ENCODE measurements at places on chromosomes 13 and 19.
A peak's percentile ranks its signal among the peaks of the same experiment; 100 is the strongest.

DNA sequence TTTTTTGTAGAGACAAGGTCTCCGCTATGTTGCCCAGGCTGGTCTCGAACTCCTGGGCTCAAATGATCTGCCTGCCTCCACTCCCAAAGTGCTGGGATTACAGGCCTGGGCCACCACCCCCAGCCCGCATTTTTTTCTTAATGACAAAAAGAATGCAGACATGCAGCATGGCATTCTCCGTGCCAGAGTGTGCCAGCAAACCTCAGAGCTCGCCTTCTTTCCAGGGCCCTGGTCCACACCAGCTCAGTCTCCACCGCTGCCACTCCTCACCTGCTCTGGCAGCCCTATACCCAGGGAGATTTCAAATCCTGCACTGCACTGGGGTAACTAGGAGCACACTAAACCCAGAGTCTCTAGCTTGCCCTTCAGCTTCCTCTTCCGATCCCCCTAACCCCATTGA, 41.7 kb downstream of the ZIC5 start:
- DNase-seq = no peak

DNA sequence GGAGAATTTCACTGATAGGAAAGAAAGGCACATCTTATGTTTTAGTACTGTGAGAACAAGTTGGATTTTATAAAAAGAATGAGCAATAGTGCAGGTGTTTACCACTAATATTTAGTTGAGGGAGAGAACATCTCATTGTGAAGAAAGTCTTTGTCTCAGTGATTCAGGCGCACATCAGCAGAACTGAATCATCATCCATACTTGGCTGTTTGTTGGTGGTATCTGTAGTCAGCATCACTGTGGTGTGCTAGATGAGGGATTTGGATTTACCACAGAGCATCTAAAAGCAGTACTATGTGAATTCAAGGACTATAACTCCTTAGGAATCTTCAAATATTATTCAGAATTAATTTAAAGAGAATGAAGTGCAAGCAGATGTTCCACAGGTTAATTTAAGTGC, 1380.5 kb upstream of the ATXN8OS start:
- DNase-seq = no peak

- peak; percentile 15 for DNase-seq
Observed at GRCh38 chr13:28611654-28612131, 47.2 kb upstream of the POMP start.

GRCh38 chr19:40805258-40805868, 6.4 kb downstream of the EGLN2 start:
- DNase-seq = no peak

- no peak for DNase-seq
Observed at GRCh38 chr19:42360787-42361544, 29.1 kb downstream of the CNFN start.

DNA sequence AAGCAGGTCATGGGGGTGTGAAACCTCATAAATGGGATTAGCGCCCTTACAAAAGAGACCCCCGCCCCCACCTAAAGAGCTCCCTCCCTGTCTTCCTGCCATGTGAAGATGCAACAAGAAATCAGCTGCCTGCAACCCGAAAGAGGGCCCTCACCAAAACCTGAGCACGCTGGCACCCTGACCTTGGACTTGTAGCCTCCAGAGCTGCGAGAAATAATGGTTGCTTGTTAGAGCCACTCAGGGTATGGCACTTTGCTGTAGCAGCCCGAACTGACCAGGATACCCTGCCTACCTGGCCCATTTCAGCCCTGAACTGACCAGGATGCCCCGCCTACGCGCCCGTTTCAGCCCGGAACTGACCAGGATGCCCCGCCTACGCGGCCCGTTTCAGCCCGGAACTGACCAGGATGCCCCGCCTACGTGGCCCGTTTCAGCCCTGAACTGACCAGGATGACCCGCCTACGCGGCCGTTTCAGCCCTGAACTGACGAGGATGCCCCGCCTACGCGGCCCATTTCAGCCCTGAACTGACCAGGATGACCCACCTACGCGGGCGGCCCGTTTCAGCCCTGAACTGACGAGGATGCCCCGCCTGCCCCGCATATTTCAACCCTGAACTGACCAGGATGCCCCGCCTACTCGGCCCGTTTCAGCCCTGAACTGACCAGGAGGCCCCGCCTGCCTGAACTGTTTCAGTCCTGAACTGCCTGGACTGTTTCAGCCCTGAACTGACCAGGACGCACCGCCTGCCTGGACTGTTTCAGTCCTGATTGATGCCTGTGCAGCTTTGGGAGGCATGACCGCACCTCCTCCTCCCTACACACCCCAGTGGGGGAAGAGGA, 120.0 kb downstream of the UQCRFS1 start:
- DNase-seq = no peak

DNA sequence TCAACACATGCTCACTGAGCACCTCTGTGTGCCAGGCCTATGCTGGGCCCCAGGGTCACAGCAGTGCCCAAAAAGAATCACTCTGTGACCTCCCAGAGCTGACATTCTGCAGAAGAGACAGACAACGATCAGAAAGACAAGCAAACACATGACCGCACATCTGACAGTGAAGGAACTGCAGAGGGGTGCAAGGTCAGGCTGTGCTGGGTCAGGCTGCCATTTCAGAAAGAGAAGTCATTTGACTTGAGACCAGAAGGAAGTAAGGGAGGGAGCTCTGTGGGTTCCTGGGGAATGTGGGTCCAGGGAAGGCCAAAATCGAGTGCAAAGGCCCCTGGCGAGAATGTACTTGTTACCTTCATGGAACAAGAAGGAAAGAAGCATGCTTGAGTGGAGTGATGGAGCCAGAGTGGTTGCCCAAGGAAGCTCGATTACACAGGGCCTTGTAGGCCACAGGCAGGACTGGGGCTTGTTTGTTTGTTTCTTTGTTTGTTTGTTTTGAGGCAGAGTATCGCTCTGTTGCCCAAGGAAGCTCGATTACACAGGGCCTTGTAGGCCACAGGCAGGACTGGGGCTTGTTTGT, 11.4 kb upstream of the CD22 start:
- no peak for DNase-seq

- no peak for DNase-seq
Observed at GRCh38 chr13:20247403-20247802, 15.3 kb upstream of the GJB6 start.

- no peak for DNase-seq
Observed at GRCh38 chr19:58380037-58380661, 681 bp downstream of the ZNF837 start.

- no peak for DNase-seq
Observed at GRCh38 chr19:2837430-2837829, 3.8 kb upstream of the ZNF555 start.

GRCh38 chr13:30681843-30682242, 53.5 kb upstream of the ALOX5AP start:
- no peak for DNase-seq

GRCh38 chr13:42181381-42181953, 90.5 kb upstream of the AKAP11 start:
- DNase-seq = no peak

DNA sequence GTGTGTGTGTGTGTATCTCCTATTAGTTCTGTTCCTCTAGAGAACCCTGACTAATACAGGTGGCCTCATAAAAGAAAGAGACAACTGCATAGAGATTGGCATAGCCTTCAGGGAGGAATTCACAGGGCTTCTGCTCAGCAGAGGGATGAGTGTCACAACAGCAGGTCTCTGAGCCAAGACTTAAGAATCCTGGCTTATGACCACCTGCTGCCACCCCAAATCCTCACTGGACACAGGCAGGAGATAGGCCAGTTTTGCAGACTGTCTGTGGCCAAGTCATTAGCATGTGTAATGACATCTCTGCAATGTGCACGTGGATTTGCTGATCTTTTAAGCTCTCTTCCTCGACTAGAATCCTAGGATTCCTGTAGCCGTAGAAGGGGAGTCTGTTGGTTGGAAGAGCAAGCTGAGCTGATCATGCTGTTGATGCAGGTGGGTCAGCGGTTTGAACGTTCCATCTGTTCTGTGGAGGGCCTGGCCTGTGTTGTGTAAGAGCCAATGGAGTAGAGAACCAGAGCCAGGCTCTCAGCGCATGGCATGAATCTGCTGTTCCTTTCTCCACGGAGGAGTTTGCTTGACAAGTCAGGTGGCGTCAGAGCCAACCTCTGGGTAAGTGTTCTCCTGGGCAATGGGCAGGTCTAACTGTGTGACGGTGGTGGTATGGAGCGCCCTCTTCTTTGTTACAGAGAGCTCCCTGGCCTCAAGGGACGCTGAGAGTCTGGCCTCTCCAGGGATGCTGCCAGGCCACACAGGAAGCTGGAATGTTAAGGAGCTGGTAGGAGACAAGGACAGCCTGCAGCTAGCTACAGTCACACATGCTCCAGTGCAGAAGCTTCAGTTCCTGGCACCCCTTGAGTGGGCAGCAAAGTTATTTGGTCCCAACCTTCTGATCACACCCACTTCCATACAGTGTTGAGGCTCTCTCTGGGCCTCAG, 503.1 kb downstream of the FOXO1 start:
- DNase-seq = no peak

DNA sequence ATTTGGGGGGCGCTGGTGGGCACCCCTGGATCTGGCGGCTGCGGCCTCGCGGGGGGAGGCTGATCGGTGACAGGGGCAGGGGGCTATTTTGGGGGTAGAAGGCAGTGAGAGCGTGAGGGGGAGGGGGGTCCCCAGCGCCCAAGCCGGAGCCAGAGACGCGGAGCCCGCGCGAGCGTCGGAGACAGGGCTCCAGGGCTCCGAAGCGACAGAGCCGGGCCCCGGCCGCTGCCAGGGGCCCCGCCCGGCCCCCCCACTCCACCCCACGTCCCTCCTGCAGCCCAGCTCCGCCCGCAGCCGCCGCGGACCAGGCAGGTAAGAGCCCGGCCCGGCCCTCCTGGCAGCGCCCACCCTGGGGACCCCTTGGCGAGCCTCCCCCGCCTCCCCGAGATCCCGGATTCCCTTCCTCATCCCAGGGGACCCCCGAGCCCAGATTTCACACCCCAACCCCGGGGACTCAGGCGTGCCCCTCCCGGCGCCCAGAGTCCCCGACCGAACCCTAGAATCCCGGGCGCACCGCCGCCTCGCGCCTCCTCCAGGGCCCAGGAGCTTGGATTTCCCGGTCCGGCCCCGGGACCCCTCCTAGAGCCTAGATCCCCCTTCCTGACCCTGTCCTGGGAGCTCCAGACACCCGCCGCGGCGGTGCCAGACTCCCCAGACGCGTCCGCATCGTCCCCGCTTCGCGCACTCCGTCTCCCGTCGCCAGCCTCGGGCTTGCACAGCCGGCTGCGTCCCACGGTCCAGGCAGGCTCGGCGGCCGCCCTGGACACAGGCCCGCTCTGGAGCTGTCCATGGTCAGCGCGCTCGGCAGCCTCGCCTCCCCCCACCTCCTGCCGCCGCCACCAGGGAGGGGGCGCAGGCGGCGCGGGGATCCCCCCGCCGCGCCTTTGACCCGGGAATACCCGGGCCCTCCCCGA, at the start of gene PPFIA3:
TSS of gene PPFIA3 (plus strand) at position 134 of the 914 bp plus-strand sequence. CDS start 8,330 bp downstream, outside the sequence.
- DNase-seq = no peak

DNA sequence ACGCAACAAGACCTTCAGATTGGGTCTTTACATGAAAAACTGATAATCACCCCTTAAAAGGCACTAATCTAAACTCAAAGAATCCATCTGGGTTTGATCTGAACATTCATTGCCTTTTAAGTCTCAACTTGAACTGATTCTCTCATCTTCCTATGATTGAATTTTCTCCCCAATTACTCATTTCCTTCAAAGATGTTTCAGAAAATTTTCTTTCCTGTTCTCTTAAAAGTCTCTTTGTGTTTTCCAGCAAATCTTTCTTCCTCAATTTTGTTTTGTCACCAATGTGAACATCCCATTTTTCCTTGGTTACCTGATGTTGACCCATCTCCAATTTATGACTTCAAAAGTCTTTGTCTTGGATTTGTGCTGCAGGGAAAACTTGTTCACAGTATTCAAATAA, 234.3 kb downstream of the DACH1 start:
- no peak for DNase-seq

DNA sequence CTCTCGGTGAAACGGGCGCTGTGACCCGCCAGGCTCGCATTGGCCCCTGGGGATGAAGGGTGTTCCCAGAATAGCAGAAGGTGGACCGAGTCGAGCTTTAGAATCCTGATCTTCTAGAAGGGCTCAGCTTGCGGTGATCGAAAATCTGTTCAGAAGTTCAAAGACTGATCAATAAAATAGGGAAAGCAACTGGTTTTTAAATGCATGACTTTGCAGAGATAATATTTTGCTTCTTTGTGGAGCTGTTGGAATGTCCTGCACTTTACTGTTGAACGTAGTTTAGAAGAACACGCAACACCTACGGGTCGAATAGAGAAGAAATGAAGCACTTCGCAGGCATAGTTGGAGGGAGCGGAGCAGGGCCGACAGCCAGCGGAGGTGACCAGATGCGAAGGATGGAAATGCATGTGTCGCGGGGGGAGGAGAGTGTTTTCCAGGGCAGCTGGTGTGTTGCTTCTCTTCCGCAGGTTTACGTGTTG, 766 bp downstream of the CEBPG start:
- peak; percentile 12 for DNase-seq

- no peak for DNase-seq
Observed at GRCh38 chr13:71459708-71460107, 407.3 kb downstream of the DACH1 start.

DNA sequence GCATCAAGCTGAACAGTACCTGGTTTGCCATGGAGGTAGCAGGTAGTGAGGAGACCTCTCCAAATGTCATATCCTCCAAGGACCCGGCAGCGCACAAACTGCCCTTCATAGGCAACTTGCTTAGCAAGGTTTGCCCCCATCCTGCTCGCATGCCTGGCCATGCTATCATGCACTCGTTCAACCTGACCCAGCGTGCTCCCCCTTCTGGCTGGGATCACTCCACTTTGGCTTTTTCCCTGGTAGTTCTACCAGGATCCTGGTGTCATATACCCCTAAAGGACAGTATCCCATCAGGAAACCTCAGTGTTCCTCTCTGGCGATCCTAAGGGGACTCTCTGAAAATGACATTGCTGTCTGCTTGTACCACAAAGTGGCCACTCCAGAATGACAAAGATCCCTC, 38.6 kb upstream of the ZNF30 start:
- DNase-seq = no peak

DNA sequence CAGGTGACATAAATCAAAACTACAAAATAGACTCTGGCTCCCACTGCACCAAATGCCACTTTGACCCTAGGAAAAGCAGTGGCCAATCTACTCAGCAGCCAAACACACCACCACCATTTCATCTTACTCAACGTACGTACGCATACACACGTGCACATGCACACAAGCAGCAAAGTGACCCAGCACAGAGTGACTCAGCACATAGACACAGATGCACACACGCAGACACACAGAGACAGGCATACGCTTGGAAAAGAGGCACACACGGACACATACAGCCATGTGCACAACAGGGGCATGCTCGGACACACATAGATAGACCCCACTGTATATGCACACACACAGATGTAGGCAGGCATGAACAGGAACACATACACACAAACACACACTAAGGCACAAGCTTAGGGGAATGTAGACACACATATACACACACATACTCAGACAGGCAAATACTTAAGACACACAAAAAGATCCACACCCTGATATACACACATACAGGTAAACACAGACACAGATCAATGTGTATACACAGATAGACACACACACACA, 37.3 kb downstream of the PEPD start:
- DNase-seq = no peak

DNA sequence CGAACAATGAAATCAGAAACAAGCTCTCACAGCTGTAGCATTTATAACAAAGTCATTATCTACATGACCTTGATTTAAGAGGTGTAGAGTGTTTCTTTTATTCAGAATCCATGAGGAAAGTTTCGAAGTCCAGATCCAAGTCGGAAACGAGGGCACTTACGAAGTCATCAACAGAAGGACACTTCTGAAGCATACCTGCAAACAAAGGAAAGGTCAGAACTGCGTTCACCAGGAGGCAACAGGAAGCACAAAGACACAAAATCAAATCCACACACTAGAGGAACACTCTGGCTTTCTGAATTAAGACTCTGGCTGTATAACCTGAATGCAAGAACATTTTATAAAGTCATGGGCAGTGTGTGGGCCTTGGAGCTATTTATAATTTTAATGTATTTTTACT, 158.9 kb downstream of the MIPEP start:
- DNase-seq = no peak

All from thymus (tissue), 14 donors.